SK-N-SH (cell line): ENCODE measurements at places on chromosomes 5 and 9.

GRCh38 chr5:53071738-53072137 lies 37.8 kb downstream of the MOCS2 start:
- no peak for DNase-seq

DNA sequence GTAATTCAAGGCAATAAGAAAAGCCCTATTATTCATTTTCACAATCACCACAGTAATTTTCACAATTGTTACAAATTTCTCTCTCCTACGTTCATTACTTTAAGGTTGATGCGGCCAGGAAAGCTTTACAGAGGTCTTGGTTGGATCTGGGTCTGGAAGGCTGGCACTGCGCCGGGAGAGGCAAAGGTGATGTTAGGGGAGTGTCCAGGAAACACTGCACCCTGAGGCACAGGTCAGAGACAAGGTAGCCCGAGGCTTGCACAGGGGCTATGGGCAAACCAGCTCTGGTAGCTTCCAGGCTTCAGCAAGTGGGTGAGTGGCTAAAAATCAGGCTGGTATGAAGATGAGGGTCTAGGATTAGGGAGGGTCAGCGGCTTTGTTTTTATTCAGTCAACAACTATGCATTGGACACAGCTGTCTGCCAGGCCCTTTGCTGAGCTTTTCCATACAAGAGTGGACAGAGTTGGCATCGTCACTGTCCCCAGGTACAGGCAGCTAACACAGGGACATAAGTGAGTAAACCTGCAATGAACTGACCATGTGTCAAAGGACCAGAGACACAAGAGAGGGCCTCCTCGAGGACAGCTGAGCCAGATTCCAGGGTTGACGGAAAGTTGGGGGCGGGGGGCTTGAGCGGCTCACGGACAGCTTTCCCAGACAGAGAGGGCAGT lies 12.4 kb upstream of the TENT4A start:
- DNase-seq = no peak

GRCh38 chr9:78014776-78015175 lies 16.8 kb downstream of the GNAQ start:
- no peak for DNase-seq

DNA sequence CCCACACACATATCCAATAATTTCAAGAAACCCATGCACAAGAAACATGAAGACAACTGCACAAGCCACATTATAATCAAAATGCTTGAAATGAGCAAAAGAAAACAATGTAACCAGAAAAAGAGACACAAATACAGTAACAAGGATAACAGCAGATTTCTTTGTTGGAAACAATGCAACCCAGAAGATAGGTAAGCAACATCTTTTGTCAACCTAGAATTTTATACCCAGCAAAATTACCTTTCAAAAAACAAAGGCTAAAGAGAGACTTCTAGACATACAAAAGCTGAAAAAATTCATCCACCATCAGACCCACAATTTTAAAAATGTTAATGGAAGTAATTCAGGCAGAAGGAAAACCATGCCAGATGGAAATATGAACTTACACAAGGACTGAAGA lies 5.0 kb upstream of the COL23A1 start:
- DNase-seq = no peak

DNA sequence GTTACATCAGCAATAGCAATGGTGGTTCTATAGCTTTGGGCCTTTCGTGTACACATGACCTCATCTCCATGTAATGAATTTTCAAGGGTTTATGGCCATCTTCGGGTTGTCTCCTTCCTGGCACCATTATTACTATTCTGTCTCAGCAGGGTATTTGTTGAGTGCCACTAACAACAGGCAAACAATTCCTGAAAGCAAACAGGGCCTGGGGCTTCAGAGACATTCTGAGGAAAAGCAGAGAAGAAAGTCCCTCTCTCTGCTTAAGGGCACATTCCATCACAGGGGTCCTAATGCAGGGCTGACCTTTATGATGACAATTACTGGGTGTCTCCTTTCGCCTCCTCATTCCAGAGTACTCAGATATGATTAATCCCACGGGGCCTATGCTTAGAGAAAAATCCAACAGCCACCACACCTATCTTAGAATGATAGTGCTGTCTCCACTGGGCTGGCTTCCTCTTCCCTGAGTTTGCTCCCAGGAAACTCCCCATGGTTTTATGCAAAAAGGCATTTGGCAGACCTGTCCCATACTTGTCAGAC lies 540.2 kb upstream of the ZNF462 start:
- DNase-seq = no peak

DNA sequence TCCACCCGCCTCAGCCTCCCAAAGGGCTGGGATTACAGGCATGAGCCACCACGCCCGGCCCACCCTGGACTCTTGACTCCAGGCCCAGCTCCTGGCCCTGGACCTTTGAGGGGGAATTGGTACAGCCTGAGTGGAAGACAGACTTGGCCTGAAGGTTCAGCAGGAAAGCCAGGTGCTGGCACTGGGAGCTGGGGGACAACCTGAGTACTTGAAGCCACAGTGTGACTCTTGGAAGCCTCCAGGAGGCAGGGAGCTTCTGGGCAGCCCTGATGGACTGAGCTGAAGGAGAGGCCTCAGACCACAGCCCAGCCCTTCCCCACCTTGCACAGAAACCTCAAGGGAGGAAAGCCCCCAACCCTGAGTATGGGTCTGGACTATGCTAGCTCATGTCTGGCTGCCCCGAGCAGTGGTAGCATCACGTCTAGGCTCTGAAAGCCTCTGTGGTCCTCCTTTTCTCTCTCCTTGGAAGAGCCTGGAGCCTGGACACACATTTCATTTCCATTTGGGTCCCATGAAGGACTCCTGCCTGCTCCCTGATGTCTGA lies 54.1 kb downstream of the RASGEF1C start:
- DNase-seq = no peak
